ENCODE measurements at places on chromosomes 3 and 15.
A peak's percentile ranks its signal among the peaks of the same experiment; 100 is the strongest.

GRCh38 chr3:182879031-182879611, 85.8 kb downstream of the ATP11B start:
- no peak for DNase-seq

- DNase-seq = no peak
Observed at GRCh38 chr15:38547255-38547997, 17.2 kb downstream of the RASGRP1 start.

DNA sequence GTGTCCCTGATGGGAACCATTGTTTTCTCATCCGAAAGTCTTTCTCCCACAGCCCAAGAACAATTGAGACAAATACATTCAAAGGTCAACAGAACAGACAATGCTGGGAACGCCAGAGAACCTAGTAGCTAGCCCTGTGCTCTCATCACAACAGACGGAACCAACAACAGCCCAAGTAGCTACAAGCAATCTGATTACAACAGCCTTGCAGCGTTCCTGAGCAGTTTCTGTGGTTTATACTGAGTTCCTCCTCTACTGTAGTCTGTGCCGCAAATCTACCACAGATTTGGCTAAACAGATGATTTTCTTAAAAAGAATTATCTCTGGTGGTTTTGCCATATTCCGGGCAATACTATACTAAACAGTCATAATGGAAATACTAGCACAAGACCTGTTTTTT, 435.6 kb downstream of the MECOM start:
- no peak for DNase-seq

- DNase-seq = no peak
Observed at GRCh38 chr3:179158336-179159039, 10.3 kb downstream of the PIK3CA start.

DNA sequence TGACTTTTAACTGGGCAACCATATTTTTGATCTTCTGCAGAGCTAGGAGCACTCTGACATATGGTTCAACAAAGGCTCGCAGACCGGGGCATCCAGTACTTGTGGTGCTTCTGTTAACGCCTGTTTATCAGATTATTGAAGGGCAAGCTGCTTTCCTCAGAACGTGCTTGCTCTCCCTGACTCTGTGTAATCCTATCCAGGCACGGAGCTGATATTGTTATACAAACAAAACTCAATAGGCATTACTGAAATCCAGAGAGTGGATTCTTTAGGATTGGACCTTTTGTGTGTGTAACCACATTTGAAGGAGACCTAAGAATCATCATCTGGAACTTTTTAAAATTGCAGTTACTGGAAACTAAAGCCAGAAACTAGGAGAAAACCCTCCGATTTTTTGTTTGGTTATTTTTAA, 246.5 kb downstream of the PTPRG start:
- no peak for DNase-seq

GRCh38 chr15:33698126-33698525, 270.2 kb upstream of the CHRM5 start:
- DNase-seq = no peak

DNA sequence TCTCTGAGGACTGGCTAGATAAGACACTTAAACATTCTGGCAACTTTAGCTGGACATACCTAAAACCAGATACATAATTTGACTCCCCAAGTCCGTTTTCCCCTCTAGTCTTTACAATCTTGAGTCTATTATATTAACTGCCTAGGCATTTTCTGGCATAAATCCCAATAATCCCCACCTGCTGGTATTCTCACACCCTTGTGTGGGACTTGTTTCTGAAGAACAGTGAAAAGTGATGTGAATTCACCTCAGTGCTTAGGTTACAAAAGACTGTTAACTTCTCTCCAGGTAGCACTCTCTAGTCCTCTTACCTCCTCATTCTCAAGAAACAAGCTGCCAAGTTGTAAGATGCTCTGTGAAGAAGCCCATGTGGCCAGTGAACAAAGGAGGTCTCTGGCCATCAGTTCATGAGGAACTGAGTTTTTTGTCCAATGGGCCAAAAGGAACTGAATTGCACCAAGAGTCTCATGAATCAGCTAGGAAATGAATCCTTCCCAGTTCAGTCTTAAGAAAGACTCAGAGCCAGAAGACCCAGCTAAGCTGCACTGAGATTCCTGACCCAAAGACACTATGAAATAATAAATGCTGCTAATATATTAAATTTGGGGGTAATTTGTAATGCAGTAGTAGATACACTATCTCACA, 4.1 kb downstream of the OSBPL11 start:
- no peak for DNase-seq

DNA sequence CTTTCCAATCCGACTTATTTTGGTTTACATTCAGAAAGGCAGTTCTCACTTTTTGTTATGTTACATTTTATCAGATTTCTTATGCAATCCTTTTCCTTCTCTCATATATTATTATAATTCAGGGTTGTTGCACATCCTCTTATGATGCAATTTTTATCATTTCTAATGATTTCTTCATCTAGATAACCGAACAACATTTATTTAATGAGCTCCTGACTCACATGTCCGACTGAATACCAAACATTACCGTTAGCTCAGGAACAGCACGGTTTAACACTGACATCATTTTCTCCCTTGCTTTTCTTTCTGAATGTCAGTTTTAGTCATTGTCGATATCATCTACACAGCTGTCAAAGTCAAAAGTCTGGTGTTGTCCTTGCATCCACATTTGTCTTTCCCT, 199.2 kb downstream of the BCHE start:
- no peak for DNase-seq

- DNase-seq = no peak
Observed at GRCh38 chr3:156801746-156802145, 24.4 kb upstream of the LEKR1 start.

DNA sequence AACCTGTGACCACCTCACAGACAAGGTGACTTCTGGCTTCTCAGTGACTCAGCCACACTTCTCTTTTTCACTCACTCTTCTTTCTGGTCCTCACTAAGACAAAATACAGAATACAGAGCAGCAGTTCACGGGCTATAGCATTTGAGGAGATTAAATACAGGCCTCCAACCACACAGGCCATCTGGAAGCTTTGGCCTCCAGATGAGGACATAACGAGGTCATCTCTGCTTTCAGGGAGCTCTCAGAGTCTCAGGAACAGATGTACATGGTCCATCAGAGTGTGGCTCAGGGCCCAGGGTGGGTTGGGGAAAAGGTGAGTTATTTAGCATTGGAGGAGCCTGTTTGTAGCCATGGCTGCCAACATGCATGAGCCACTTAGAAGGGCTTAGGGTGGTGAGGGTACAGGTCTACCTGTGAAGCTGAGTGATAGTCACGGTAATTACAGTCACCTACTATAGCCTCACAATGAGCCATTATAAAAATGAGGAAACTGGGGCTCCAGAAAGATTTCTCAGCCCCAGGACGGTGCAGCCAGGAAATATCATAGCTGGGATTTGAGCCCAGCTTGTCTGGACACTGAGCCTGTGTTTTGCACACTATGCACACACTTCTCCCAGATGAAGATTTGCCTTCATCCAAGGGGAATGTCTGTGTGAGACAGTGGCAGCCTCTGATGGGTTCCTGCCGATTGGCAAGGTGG, 159.8 kb upstream of the CTDSPL start:
- no peak for DNase-seq

GRCh38 chr3:50289130-50289529, 3.1 kb downstream of the IFRD2 start:
- no peak for DNase-seq

DNA sequence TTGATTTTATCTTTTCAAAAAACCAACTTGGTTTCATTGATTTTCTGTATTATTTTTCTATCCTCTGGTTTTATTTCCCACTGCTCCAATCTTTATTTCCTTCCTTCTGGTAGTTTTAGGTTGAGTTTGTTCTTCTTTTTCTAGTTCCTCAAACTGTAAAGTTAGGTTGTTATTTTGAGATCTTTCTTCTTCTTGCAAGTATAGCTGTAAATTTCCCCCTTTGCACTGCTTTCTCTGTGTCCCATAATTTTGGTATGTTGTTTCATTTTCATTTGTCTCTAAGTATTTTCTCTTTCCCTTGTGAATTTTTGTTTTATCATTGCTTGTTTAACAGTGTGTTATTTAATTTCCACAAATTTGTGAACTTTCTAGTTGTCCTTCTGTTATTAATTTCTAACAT, 120.0 kb downstream of the PLD1 start:
- DNase-seq = no peak

DNA sequence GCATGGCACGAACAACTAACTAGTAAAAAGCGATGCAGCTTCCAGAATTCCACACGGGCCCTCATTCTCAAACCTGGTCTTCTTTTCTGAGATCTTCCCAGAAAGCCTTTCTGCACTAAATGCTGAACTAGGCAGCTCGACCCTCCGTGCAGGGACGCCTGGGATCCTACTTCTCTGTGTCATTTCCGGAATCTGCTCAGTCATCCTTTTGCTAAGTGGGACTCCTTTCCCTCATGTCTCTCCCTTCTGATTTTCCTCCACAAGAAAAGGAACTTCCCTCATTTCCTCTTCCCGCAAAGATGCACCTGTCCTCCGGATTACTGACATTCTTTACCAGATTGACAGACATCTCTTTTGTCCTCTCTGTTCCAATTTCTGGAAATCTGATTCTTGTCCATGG, 9.2 kb upstream of the HES1 start:
- DNase-seq = no peak

DNA sequence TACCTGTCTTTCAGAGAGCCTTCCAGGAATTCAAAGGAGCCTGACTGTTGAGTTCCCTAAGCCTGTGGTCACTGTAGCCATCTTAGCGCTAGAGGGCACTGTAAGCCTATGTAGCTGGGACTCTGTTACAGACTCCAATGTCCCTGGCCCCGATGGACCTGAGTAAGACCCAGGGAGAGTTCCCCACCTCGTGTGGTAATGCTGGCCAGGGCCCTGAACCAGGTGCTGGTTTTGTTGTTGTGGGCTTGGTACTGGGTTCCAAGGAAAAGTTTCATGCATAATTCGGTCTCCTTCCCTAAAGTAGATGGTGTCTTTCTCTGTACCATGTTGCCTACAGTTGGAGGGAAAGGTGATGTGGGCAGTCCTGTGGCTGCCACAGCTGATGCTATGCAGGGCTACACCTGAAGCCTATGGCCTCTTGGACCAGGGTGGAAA, 32.4 kb downstream of the CDAN1 start:
- DNase-seq = peak; percentile 40

DNA sequence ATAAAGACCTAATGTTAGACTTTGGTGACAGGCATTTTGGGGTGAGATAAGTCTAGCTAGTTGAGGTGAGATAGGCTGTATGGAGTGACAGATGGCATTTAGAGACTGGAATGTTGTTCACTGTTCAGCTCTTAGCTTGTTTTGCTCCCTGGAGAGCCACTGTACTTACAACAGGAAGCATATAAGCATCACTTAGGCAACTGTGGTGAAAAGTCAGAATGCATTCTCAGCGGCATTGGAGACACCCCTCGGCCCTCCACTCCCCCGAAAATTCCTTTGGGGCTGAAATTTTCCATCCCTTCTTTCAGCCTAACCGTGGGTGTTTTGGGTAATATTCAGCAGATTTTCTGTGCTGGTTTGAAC, 73.4 kb downstream of the SLCO3A1 start:
- no peak for DNase-seq

DNA sequence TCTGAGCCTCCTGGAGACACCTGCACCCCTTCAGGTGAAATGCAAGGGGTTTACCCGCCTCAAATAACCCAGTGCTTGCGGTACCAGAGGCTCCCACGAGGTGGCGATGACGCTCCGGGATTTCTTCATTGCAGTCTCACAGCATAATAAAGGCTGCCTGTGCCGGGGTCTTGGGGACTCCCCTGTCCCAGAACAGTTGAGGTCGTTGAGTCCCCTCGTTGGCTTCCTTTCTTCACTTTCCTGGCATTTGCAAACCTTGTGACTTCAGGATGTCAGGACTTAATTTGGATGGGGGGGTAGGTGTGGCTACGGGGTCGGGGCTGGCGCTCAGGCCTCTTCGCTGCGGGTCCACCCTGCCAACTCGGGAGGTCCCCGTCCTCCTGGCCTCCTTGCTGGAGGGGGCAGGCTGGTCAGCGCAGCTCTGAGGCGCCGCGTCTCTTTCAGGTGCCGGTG, 1.3 kb downstream of the GNAT1 start:
- DNase-seq = peak; percentile 83

DNA sequence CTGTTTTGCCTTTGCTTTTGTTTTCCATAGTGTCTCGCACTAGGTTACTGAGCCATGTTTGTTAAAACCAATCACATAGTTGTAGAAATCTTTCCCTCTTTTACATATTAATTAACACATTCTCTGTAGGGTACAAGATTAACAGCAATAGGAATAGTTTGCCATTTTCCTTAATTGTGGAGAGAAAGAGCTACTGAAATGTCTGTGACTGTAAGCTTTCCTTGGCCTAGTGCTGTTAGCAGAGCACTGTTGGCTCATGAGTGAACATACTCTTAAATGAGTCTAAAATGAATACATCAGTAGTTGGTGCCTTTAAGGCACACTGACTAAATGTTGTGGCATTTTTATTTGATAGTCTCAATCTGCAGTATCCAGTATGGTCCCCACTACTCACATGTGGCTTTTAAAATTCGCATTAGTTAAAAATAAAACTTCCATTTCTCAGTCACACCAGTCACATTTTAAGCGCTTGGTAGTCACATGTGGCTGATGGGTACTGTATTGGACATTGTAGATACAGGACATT, 28.2 kb downstream of the CHD2 start:
- DNase-seq = no peak

- no peak for DNase-seq
Observed at GRCh38 chr15:75620058-75620820, 5.3 kb downstream of the SNUPN start.

GRCh38 chr3:64971602-64972001, 283.8 kb upstream of the ADAMTS9 start:
- no peak for DNase-seq

DNA sequence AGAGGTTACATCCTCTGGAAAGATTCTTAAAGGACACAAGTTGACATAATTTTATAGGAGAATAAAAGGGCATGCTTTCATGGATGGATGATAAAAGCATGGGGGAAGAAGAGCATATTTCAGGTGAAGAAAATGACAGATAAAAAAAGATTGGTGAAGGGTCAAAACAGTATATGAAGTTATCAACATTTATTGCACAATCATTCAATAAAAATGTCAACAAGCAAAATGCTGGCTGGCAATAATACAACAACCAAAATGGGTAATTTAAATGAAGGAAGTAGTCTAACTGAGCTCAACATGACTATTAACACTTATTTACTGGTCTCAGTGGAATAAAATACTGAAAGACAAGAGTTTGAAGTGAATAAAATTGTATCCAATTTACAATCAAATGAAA, 696.7 kb downstream of the SQOR start:
- no peak for DNase-seq

DNA sequence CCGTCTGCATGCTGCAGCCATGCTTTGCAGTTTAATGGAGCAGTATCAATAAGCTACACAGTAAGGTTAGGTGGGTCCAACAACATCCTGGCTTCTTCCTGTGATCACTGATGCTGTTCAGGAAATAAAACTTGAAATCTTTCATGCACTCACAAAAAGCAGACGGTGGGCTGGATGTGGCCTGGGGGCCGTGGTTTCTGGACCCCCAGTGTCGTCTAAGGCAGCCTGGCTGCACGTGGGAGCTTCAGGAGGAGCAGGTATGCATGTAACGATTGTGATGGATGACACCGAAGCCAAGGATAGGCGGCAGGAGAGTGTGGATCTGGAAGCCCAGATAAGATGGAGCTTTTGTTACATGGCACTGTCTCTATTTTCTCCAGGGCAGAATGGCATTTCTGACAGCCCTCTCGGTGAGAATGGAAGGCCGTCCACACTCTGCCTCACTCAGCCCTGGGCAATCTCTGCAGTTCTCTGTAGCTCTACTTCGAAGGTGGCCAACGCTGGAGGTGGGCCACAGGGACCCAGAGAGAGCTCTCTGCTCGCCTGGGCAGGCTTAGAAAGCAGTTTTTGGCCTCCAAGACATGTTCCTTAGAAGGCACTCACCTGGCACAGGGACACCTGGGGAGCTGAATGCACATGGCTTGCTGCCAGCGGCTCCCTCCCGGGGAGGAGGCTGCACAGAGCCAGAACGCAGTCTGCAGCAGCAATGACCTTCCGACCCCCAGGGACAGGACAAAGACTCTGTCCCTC, 46.4 kb upstream of the IQSEC1 start:
- DNase-seq = no peak

All from T-helper 9 cell (primary cell).